ENCODE measurements at places on chromosomes 11 and 22.

DNA sequence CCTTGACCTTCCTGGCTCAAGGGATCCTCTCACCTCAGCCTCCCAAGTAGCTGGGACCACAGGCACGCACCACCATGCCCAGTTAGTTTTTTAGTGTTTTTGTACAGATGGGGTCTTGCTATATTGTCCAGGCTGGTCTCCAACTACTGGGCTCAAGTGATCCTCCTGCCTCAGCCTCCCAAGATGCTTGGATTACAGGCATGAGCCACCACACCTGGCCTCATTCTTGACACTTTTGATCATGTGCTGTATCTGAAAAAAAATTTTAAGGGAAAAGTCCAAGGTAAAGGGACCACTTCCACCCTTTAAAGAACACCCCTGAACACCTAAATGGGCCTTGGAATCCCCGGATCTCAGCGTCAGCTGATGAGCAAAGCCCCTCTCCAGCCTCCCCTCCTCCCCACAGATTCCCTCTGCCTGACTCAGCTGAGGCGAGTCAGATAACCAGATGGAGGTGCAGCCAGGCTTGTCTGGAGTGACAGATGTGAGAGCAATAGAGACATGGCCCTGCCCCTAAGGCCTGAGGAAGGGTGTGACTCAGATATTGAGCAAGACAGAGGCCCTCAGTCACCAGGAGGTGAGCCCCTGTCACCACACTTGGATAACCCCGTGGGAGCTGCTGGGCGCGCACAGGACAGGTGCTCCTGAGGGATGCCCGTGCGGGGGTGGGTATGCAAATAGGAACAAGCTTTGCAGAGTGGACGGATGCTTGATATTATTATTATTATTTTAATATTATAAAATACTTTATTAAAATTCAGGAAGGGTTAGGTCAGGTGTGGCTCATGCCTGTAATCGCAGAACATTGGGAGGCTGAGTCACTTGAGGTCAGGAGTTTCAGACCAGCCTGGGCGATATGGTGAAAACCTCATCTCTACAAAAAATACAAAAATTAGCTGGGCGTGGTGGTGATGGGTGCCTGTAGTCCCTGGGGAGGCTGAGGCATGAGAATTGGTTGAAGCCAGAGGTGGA, 5.0 kb upstream of the CCDC88B start:
- DNase-seq, result peak; percentile 74

GRCh38 chr11:88421530-88421929, 84.0 kb upstream of the CTSC start:
- DNase-seq, result no peak

GRCh38 chr11:17747131-17747955, 12.8 kb downstream of the KCNC1 start:
- DNase-seq, result no peak

DNA sequence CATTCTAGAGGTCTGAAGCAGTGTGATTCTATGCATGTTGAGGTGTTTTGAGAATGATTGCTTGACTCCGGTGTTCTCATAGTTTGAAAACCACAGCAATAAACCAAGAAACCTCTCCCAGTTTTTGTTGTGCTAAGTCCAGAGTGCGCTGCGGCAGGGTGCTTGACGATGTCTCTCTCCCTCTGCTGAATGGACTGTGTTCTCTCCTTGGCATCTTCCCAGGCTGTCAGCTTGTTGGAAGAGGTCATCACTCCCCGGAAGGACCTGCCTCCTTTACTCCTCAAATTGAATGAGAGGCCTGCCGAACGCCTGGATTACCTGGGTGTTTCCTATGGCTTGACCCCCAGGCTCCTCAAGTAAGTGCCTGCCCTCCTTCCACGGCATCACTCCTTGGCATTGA, 31.0 kb downstream of the NAT10 start:
- no peak for DNase-seq

DNA sequence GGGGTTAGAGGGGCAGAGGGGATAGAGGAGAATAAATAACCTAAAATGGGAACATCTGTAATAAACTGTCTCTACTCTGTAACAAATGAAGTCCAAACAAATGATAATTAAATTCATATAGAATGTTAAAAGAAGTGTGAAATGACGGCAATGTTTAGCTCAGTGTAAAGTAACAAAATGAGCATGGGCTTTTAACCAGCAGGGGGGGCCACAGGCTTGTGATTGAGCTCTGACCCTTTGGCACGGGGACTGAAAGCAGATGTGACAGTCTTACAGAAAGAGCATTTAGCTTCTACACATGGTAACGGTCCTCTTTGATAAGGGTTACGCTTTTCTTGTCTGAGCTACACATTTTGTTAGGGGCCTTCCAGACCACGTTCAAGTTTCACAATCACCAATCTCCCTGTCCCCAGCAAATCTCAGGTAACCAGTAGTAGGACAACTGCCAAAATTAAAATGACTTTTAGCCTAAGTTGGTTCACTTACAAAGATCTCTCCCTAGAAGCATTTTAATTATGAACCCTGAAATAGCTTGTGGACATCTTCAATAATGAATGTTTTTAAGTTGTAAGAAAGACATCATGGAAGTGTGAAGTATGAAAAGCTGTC, 262.5 kb downstream of the DCDC1 start:
- DNase-seq, result no peak

DNA sequence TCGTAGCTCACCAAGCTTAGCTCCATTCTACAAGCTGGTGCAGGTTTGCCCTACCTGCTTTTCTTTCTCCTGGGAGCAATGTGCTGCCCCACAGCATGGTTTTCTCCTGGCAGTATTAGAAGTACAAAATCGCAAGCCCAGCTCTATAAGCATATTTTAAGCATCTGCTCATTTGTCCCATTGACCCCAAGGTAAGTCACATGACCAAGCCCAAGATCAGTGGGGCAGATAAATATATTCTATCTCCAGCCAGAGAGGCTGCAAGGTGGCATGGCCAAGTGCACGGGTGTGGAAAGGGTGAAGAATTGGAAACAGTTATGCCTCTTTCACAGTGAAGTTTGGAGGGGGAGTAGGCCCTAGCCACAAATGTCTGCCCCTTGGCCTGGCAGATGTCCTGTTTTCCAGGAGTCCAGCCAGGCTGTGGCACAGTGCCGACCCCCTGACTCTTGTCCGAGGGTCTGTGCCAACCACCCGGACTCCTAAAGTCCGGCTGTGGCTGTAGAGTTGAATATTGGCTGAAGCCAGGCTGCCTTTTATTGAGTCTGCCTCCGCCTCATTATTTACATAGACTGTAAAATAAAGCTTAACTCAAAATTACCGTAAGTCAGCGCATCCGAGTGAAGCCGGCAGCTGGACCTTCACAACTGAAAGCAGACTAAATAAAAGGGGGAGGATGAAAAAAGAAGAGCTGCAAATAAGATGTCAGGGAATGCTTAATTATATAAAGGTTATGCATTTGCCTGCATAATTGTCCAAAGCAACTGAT, 165.7 kb downstream of the COMMD9 start:
- DNase-seq, result no peak

DNA sequence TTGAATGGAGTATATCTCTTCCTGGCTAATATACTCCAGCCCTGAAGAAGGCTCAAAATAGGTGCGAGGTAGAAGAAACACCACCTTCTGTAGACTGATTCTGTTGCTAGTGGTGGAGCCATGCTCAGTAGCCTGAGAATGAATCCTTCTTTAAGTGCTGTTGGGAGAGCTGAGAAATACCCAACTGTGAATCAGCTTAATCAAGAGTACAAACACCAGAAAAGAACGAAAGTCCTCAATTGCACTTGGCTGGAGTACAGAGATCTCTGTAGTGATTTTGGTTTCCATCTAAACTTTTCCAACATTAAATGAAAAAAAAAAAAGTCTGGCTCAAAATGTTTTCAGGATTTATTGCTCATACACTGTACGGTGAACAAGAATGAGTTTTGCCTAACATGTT, 619.1 kb downstream of the METTL15 start:
- DNase-seq, result no peak

- no peak for DNase-seq
Observed at GRCh38 chr11:79807506-79807905, 366.7 kb upstream of the TENM4 start.

DNA sequence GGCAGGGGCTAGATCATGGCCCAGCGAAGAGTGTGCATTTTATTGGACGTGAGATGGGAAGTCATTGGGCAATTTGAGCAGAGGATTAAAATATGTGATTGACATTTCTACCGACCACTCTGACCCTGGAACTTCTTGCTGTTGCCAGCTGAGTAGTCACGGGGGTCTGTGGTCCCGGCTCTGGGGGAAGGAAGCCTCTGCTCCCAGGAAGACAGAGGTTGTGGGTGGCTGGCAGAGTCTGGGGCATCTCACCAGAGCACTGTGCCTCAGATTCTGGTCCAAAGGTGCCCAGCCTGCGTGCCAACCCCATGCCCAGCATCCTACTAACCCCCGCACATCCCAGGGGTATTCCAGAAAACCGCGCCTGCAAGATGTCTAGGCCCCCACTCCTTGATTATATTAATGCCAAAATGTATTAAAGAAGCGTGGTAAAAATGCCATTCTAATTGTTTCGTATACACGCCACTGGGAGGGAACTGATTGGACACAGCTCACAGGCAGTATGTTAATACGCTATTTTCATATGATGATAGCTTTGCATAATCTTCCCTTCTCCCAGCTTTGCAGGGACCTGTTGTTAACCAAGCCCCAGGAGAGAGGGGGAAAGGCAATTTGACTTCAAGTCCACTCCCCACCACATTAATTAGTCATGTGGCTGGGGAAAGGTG, 25.3 kb upstream of the LMO1 start:
- DNase-seq, result no peak

GRCh38 chr11:71329165-71329510, 76.8 kb upstream of the SHANK2 start:
- DNase-seq, result no peak

DNA sequence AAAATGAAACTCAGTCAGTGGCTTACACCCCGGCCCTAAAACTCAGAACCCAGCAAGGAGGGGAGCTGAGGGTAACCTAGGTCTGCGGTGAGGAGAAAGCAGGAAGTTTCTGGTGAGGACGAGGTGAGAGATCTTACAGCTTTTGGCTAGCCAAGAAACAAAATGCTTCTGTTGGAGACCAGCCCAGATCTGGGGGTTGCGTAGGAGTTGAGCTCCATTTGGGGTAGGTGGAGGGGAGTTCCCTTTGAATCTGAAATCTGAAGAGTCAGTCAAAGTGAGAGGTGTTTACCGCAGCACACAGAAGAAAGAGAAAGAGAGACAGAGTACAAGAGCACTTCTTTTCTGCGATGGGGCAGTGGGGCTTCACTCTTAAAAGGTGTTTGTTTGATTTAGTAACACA, 29.6 kb downstream of the EHF start:
- no peak for DNase-seq

DNA sequence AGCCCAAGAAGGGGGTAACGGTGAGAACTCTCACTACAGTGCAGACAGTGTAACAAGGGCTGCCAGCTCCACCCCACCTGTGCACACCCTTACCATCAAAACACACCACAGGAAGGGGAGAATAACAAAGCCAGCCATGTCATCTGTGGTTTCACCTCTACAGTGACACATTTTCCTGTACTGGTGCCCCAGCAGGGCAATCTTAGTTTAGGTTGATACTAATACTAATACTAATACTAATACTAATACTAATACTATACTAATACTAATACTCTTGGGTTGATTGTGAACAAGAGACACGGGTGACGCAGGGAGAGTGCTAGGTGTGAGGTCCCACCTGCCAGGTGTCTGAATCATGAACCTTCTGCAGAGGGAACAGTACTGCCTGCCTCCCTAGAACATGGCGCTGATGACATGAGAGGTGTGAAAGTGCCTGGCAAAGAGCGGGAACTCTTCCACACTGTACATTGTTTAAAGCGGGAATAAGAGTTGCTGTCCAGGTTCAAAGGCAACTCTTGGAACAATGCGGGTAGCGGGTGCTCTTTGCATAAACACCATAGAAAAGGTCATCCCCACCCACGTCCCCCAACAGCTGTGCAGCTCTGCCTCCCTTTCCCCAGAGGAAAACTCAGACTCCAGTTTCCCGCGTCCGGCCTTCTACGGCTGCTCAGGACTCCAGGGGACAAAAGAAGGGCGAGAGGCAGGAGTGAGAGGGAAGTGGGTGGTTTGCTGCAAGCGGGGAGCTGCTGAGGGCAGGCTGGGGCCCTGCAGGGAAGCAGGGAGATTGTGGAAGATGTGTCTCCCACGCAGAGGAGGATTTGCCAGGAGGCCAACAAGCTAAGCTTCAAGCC, 25.0 kb upstream of the TMPRSS4 start:
- no peak for DNase-seq

DNA sequence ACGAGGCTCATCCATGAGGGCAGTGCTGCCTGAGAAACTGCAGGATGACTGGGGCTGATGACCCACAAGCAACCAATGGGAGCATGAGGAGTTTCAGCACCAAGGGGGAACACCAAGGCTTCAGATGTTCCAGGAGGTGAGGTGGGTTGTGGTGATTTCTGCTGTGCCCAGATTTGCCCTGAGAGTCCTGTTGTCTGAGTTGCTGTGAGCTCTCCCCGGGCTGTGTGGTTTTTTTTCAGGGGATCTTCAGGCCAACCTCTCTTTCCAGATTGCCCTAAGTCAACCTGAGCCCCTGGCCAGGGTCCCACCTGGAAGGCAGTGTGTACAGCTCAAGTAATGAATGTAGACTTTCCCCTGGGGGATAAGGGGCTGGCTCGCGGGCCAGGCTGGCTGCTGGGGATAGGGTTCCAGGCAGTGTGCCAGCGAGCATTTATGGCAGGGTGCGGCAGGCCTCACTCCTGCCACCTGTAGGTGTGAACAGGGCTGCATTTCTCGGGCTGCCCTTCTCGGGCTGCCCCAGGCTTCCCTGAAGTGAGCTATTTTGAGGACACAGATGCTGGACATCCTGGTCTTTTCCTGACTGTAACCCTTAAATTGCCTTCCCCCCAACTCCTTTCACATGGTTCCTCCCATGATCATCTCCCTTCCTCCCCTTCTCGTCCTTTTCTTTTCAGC, 9.8 kb downstream of the SLC22A6 start:
- no peak for DNase-seq

DNA sequence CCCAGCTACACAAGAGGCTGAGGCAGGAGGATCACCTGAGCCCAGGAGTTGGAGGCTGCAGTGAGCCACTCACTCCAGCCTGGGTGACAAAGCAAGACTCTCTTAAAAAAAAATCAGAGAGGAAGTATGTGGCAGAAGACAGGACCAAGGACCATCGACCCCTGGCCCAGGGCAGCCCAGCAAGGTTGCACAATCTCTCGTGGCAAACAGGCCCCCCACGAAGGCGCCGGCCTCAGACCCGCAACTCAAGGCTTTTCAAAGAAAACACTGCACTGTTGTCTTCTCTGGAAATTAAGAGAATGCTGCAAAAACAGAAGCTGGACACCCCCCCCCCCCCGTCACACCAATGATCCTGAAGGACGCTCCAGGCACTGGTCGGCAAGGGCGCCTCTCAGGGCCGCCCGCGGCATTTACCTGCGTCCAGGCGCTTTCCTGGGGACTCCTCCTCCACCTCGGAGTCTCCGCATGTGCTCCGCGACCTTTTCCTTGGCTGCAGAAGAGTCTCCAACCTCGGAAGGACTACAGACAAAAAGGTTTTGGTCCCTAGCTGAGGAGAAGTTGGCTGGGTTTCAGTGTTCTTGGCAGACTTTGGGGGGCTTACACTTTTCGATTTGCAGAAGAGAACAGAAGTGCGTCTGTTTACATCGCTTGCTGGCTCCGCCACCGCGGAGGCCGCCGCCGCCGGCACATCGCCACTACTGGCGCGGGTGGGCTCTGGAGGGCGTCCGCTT, 40.5 kb downstream of the BRD1 start:
- DNase-seq, result no peak

GRCh38 chr11:59559886-59560285, 48.5 kb downstream of the OR4D9 start:
- DNase-seq, result no peak

GRCh38 chr11:44286268-44286880, 23.6 kb downstream of the ALX4 start:
- no peak for DNase-seq

GRCh38 chr22:27534720-27535125, 266.8 kb downstream of the MN1 start:
- peak; percentile 36 for DNase-seq

GRCh38 chr11:2724104-2724503, 24.3 kb upstream of the KCNQ1OT1 start:
- no peak for DNase-seq
